Astrocyte (in vitro differentiated cells and primary cell): ENCODE measurements at places on chromosomes 2 and 18.
A peak's percentile ranks its signal among the peaks of the same experiment; 100 is the strongest.

DNA sequence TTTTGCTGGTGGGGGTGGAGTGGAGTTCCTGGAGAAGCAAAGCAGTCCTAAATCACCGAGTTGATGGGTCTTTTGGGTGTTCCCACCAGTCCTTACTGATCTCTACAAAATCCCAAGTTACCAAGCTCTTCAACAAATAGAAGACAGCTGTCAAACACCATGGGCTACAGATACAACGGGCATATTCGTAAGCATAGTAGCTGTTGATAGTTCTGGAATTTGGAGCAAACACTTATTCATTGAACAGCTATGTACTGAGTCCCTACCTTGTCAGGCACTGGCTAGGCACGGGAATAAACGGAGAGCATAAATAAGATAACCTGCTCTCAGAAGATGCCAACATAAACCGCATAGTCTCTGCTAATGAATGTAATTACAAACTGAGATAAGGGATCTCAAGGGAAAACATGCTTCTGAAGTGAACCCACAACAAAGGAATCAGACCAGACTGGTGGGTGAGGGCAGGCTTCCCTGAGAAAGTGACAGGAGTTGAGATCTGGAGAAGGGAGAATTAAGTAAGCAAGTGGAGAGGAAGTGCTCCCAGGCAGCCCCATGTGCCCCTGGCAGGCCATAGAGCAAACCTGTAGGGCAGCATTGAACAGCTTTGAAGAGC is 947 bp upstream of the ANKRD44 start:
- peak; percentile 40 for DNase-seq

DNA sequence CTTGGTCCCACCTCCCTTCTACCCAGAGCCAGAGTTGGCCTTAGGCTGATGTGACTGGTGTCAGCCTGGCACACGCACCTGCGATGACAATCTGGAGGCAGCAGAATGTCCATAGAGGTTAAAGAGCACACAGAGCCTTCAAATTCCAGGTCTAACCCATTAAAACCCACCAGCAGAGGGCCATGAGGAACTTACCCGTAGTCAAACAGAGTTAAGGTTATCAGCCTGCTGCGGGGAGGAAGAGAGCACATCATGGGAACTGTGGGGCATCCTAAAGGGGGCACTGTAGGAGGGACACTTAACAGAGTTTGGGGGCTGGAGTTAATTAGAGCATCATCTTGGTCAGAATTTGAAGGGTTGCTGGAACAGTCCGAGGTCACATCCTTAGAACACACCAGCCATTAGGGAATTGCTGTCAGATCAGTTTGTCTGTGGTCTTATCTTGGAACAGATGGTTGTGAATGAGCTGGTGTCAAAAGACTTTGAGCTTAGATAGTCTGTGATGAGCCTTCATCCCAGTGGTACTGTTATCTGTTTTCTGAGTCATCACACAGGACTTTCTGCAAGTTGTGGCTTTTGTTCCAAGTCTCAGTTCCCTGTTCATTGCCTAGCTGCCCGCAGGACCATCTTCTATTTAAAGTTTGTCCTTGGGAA is 248.6 kb downstream of the LOXHD1 start:
- DNase-seq, result peak; percentile 11

GRCh38 chr2:238171575-238172187 is 12.9 kb downstream of the ERFE start:
- no peak for DNase-seq

- DNase-seq, result peak; percentile 10
These were observed 33.3 kb downstream of the CNGA3 start for GRCh38 chr2:98379311-98380202.

GRCh38 chr2:237598468-237599208 is 8.1 kb upstream of the RAB17 start:
- DNase-seq, result no peak

DNA sequence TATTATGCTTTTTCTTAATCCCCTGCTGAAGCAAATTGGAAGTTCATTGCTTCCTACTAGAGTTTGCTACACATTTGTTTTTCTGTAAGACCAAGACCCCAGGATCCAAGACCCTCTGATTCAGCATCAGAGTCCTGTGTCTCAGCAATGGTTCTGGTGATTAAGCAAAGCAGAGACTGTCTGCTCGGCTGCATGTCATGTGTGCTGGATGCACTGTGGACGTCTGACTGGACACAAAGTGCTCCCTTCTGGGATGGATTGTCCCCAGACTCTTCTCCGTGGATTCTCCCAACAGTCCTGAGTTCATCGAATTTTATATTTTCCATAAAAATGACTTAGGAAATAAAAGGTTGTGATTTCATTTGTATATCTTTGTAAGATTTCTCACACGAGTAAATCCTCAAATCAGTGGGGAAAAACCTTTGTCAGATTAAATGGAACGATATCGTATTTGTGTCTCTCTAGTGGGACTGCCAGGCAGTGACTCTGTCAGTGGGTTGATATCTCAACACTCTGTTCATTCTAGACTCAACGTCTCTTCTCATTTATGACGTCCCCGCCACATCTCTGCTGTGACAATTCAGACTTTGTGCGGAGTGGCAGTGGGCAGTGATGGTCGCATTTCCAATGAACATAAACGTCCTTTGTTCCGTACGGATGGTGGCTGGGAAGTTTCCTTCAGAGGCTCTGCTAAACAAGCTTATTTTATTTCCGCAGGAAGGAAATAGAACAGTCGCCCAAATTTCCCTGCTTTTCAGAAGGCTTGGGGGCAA is 58.6 kb downstream of the NCAPH start:
- DNase-seq, result no peak

- DNase-seq, result no peak
These were observed 7.1 kb downstream of the SH3BP4 start for GRCh38 chr2:234958746-234959395.

DNA sequence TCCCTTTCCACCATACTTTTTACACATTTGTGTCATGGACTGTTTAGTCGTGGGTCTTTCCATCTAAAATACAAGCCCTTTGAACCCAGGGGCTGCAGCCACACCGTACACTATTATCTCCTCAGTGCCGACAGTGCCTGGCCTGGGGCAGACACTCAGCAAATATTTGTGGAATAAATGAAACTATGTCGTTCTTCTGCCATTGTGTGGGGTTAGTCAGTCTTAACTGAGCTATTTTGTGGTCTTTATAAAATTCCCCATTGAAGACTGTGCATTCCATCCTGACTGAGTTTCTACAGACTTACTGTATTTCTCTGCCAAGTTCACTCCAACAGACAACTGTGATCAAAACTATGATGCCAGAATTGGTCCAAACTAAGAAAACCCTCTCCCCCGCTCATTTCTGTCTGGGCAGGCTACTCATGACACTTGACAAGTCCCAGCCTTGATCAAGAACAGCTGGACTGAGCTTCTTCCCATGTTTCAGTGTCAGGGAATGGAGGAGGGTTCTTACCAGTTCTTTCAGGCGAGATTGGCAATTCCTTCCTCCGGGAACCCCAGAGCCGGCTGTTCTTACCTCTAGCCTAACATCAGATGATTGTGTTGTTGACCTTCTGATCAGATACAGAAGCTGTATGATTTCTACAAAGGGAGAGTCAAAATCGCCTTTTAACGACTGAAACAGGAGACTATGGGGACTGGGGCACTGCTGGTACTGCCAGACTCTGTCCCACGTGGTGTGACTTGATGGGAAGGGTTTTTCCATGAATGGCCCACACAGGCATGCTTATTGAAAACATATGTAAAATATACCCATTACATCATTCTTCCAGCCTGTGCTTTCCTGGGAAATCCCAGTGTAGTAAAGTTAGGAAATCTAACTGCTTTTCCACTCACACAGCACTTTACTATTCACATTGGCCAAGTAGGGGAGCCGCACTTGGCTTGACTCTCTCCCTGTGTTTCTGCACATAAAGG is 77.4 kb upstream of the NPAS2 start:
- peak; percentile 99 for DNase-seq
